ENCODE measurements at places on chromosomes 5 and 9.

GRCh38 chr9:124118894-124119293 lies 107.3 kb downstream of the LHX2 start:
- DNase-seq: no peak

DNA sequence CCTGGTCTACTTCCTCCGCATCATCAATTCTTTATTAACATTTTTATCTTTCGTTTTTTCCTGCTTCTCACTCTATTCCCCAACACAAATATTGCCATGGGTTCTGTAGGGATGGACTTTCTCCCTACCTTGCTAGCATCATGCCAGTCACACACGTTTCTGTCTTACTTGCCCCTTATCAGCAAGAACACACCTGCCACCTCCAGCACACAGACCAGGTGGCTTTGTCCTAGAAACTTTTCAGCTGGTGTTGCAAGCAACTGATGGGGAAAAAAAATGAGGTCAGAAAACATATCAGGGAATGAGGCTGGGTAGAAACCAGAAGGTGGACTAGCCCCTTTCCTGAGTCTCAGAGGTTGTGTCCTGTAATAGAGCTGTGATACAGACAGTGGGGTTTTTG lies 5.8 kb downstream of the SH3RF2 start:
- no peak for DNase-seq

- no peak for DNase-seq
Observed at GRCh38 chr5:41559184-41559583, 48.8 kb upstream of the PLCXD3 start.

- no peak for DNase-seq
Observed at GRCh38 chr9:23290973-23291372, 535.1 kb downstream of the ELAVL2 start.

DNA sequence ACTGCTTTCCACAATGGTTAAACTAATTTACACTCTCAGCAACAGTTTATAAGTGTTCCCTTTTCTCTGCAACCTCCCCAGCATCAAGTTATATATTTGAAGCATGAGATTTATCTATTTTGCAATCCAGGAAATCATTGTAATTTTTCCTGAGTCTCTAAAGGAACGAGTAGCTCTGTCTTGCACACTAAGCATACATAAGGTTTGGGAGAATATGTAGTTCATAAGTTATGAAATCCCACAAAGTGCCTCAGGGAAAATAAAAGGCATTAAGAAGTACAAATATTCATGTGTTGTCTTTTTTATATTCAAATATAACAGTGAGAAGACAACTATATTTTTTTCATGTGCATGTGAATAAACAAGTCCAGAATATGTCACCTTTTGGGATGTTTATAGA lies 377.1 kb upstream of the RORB start:
- DNase-seq: no peak

- no peak for DNase-seq
Observed at GRCh38 chr5:7053125-7053524, 339.9 kb downstream of the TENT4A start.

DNA sequence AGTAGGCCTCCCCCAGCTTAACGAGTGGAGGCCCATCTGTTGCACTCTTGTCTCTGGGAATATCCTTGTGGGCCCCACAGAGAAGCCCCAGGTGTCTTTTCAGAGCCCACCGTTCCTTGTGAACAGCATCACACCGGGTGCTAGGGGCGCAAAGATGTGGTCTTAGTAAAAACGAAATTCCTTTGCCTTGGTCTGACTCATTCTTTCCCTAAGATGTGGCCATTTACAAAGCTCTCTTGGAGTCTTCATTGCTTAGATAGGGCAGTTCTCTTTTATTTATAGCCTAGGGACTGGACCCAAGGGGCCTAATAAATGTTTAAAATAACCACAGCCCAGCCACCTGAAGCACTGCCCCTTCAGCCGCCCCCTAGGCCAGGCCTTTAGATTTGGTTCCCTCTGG lies 52.8 kb upstream of the RPL26L1 start:
- no peak for DNase-seq

DNA sequence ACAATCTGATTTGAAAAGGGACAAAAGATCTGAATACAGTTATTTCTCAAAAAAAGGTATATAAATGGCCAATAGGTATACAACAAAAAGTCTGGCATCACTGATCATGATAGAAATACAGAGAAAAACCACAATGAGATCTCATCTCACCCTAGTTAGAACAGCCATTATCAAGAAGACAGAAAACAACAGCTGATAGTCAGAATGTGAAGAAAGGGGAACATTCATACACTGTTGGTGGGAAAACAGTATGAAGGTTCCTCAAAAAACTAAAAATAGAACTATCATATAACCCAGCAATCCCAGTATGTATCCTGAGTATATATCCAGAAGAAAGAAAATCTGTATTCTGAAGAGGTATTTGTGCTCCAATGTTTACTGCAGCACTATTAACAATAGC lies 75.7 kb upstream of the OR2K2 start:
- DNase-seq: no peak

DNA sequence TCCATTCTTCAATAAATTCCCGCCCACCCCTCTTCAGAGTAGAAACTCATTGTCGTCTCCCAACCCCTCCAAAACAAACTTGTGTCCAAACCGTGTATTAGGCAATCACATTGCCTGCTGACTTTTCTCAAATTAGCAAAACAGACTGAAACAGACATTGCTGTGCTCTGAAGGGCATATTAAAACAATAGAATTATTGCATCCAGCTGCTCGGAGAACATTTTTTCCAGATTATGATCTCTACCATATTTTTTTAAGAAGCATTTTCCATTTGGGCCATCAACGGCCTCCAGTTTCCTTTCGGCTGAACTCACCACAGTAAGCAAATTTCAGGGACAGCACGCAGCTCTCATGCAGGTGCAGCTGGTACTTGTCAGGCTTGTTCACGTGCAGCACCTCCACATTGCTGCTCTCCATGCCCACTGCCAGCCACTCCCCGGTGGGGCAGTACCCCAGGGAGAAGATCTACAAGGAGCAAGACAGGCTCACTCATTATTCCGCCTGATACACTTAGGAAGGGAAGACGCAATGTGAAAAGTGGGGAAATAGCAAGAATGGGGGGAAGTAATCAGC lies 104.1 kb downstream of the TLE1 start:
- DNase-seq: no peak

DNA sequence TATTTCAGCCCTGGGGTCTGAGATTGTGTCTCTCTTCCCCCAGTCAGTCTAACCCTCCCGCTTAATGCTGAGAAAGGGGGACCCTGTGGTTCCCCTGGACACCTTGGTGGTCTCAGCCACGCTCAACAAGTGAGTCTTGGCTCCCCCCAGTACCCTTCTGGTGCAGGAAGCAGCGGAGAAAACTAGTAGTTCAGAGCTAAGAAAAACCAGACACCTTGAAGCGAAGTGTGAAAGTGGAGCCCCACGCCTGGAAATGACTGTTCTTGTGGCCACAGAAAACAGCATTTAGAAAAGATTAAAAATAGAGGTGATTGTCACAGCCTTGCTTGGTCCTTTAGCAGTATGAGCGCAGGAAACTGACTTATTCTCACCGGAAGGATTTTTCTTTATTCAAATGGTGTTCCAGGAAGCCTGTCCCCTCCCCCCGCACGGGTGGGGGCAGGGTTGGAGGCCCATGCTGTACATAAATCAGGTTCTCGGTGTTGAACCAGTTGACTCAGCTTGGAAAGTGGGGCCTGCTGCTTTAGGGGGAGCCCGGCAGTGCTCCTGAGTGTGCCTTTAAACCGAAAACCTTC lies 8.1 kb downstream of the ARPC5L start:
- DNase-seq: no peak

Measured in heart right ventricle (tissue), 16 donors.